Activated T-helper 2 cell treated with anti-CD3 and anti-CD28 coated beads, Interferon-gamma antibody, Interleukin-2, Interleukin-4, amounts not matched to agents 10 μg/mL and 5 μg/mL and 100 μg/mL, durations not matched to agents 14 hours and 24 hours and 36 hours (primary cell): ENCODE measurements at places on chromosomes 7 and 10.

- no peak for DNase-seq
These were observed 3.0 kb downstream of the IRF5 start for GRCh38 chr7:128940494-128941322.

DNA sequence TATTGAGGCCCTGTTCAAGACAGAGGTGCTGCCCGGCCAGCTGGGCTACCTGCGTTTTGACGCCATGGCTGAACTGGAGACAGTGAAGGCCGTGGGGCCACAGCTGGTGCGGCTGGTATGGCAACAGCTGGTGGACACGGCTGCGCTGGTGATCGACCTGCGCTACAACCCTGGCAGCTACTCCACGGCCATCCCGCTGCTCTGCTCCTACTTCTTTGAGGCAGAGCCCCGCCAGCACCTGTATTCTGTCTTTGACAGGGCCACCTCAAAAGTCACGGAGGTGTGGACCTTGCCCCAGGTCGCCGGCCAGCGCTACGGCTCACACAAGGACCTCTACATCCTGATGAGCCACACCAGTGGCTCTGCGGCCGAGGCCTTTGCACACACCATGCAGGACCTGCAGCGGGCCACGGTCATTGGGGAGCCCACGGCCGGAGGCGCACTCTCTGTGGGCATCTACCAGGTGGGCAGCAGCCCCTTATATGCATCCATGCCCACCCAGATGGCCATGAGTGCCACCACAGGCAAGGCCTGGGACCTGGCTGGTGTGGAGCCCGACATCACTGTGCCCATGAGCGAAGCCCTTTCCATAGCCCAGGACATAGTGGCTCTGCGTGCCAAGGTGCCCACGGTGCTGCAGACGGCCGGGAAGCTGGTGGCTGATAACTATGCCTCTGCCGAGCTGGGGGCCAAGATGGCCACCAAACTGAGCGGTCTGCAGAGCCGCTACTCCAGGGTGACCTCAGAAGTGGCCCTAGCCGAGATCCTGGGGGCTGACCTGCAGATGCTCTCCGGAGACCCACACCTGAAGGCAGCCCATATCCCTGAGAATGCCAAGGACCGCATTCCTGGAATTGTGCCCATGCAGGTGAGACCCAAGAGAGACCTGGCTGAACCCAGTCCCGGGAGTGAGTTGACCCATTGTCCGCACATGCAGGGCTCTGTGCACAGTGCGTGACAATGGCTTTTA is 2.8 kb downstream of the RBP3 start:
- DNase-seq: no peak

DNA sequence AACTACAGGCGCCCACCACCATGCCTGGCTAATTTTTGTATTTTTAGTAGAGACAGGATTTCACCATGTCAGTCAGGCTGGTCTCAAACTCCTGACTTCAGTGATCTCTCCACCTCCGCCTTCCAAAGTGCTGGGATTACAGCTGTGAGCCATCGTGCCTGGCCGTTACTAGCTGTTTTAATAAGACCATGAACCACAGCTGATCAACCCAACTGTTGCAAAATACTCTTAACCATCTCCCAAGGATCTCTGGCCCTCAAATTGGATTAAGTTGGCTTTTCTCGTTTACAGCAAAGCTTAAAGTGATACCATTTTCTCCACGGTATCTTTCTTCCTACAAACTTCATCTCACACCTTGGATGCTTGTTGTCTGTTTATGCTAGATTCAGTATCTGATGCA is 18.3 kb downstream of the ZFAND2A start:
- no peak for DNase-seq

GRCh38 chr7:1149351-1149794 is 10.6 kb downstream of the ZFAND2A start:
- DNase-seq: no peak

- DNase-seq: no peak
These were observed 400.4 kb upstream of the POM121L12 start for GRCh38 chr7:52635021-52635420.

DNA sequence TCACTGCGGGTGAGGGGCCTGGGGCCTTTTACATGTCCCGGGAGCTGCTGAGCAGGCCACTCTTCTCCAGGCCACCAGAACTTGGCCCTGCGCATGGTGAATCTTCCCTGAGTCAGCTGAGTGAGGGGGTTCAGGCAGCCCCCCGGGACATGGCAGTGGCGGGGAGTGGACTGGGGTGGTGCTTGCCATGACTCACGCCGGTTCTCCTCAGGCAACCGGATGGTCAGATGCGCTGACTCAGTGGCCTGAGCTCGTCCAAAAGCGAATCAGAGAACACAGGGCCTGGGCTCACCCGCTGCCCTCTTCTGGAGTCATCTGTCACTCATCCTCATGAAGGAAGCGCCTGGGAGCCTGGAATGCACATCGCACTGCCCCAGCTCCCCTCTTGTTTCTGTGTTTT is 33.5 kb downstream of the HTRA1 start:
- DNase-seq: no peak

DNA sequence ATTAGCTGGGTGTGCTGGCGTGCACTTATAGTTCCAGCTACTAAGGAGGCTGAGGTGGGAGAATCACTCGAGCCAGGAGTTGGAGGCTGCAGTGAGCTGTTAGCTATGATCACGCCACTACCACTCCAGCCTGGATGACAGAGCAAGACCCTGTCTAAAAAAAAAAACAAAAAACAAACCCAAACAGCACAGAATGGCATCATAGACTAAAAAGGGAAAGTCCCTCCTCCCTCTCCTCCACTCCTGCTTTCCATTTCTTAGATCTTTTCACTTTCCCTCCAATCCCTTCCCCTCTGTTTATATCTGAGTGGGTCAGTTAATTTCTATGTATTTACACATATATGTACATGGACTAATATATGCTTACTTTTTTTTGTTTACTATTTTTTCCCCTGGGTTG is 10.4 kb upstream of the PIP4K2A start:
- no peak for DNase-seq

DNA sequence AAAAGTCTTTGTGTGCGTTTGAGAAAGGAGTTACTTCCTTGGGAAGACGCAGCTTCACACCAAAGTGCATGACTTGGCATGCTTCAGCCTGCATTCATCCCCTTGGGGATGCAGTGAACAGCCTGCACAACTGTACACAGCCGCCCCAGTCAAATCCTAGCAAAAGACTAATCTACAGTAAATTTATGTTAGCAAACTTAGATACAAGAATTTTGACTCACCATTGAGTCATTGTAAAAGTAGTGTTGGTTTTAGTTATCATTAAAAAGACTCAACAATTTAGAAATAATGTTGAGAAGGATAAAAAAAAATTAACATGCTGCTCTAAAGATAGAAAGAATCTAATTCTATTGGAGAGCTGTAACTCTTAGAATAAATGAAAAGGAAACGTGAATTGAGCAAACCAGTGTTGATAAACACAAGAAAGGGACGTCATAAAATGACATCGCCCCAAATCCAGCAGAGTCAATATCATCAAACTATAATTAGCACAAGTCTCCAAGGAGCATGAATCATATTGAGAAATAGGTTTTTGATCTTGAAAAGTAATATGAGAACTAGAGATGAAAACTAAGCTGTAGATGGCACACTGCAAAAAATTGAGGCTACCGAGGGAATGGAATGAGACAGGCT is 11.9 kb upstream of the OPTN start:
- DNase-seq: no peak

GRCh38 chr7:105776068-105776790 is 100.2 kb downstream of the ATXN7L1 start:
- no peak for DNase-seq

- DNase-seq: no peak
These were observed 186.8 kb downstream of the CELF2 start for GRCh38 chr10:11204351-11204942.

DNA sequence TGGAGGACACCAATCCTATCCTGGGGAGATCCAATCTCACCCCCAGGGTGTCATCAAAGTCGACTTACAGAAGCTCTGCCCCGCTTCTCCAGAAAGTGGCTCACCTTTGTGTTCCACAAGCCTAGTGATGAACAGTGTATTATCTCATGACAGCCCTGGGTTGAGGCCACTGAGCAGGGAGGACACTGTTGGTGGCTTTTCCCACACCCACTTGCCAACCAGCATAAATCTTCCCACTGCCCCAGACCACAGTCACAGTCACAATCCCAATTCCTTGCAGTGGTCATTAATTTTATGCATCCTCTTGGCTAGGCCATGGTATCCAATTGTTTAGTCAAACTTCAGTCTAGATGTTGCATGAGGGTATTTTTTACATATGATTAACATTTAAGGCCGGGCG is 18.4 kb downstream of the TNS3 start:
- DNase-seq: no peak

DNA sequence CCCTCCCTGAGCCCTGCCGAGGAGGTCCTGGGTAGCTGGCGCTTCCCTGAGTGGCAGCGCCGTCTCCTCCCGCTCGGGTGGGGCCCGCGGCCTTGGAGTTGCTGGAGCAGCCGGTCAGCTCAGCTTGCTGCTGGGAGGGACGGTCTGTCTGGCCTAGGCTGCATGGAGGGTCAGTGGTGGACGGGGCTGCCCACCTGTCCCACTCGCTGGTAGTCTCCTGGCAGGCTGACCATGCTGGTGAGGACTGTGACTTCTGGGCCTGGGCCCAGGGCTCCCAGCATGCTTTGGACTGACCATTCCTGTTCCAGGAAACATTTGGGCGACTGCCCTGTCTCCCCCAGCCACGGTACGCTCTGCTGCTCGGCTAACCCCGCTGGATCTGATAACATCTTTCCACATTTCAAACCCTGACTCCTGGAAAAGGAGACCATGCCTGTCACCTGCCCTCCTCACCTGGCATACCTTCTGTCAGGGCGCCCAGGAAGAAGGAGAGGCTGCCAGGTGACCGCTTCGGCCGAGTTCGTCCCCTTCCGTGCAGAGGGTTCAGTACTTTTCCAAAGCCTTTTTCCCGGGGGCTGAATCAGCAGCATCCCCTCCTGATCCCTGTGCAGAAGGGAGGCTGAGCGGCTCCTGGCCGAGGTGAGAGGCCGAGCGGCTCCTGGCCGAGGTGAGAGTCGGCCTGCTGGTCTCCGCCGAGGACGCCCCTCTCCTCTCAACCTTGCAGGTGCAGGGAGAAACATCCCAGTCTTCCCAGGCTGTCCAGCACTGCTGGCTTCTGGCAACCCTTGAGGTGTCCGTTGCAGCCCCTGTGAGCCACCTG is 43.4 kb downstream of the FAM20C start:
- no peak for DNase-seq

DNA sequence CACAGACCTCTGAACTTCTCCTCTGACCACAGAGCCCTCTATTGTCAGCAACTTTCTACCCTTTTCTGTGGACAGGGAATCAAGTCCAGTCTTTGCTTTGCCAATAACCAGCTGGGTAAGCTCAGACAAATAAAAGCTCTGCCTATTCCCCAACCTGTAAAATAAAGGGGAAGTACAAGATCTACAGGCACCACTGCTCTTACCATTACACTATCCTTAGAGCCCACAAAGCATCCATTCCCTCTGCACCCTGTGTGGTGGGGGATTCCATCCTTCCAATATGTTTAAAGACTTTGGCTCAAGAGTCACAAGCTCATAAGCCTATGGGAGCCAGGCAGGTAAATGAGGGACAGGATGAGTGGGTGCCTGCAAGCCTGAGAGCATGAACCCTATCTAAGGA is 88.2 kb downstream of the PARD3 start:
- DNase-seq: no peak

- no peak for DNase-seq
These were observed 3.9 kb upstream of the BLVRA start for GRCh38 chr7:43754596-43754995.

- no peak for DNase-seq
These were observed 19.8 kb upstream of the USP6NL start for GRCh38 chr10:11631291-11631690.

DNA sequence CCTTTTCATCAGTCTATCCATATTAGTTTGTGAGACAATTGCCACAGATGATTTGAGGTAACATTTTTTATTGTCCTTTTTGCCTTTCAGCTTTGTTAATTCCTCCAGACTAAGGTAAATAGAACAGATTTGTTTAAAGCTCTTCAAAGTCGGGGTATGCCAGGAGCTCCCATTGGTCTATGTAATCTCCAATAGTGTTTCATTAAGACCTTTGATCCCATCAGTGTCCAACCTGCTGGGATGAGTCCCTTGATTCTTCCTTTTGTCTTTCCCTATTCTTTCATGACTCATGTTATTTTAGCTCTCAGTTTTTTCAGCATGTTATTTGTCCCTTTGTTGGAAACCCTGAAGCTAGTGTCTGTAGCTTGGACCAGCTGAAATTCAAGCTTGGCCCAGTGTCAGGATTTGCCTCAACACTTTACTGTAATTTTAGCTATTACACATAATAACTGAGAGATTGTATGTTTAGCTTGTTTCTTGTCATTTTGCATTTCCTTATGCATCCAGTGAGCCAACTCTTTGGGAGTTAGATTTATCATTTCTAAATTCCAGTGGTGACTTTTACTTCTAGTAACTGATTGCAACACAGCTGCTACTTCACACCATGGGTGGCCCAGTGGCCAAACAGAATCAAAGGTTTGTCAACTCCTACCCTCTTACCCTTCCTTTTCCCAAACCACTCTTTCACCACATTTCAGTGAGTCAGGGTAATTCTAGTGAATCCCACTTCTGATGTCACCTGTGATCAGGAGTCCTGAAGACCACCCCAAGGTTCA is 15.3 kb downstream of the AGBL3 start:
- no peak for DNase-seq

- DNase-seq: no peak
These were observed 478.0 kb upstream of the KLF6 start for GRCh38 chr10:4262870-4263600.

- DNase-seq: no peak
These were observed 147.9 kb downstream of the PFKFB3 start for GRCh38 chr10:6350609-6351008.

DNA sequence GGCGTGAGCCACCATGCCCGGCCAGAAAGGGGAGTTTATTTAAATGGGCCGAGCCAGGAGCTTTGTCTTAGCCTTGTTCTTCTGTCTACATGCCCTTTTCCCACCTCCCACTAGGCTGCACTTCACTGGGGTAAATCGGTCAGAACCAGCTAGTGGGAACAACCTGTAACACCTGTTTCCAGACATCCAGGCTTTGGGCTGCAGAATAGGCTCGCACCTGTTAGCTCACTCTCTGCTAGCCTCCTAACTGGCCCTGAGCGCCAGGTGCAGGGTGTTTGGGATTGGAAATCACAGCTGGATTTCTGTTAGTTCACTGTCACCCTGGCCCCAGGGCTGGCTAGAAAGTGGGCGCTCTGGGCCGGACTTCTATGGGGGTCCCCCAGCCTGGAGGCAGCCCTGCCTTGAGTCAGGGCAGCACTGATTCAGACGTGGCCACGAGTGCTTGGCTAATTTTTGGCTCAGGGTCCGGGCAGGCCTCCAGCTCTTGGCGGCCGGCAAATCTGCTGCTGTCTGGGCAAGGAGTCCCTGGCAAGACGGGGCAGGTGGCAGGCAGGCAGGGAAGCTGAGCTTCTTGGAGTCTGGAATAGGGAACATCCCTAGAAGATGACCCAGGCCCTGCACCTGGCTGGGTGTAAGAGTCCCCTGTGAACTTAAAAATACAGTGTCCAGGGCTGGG is 48.6 kb downstream of the GTF2IRD1 start:
- DNase-seq: no peak

GRCh38 chr10:61110188-61110844 is 166.3 kb upstream of the RHOBTB1 start:
- no peak for DNase-seq

GRCh38 chr10:124520558-124521428 is 59.2 kb downstream of the LHPP start:
- DNase-seq: no peak
